ENCODE measurements at places on chromosomes 2 and 18. TPM values are rescaled to one million over a fixed set of nuclear protein-coding genes. Genes with fewer than 3 reads are reported as not detected.
A peak's percentile ranks its signal among the peaks of the same experiment; 100 is the strongest.

DNA sequence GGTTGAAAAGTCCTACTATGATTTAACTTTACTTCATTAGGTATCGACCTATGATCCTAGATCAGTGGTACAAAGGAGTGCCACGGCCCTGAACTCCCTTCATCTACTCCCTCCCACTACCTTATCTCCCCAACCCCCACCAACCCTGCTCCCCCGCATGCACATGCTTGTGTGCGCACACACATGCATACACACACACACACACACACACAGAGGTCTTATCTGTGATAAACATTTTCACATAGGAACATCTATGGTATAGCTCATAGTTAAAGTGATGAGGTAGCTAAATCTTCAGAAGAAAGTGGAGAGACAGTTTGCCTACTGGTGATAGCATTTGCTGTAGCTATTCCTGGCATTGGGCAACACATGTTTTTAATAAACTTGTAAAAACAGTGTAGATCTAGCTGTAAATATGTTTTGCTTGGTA, 471.3 kb downstream of the ZEB2 start:
- DNase-seq, result no peak

DNA sequence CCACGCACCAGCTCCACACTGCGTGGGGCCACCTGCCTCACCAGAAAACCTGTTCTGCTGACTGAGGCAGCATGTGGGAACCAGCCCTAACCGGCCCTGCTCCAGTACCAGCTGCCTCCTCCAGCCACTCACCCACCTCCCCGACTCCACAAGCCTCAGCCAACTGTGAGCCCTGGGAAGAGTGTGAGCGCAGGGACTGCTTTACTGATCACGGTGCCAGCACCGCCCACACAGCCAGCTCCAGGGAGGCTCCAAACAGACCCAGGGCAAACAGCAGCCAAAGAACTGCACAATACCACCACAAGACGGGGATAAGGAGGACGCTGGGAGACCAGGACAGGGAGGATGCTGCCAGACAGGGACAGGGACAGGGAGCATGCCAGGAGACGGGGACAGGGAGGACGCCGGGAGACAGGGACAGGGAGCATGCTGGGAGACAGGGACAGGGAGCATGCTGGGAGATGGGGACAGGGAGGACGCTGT, 28.4 kb downstream of the EIPR1 start:
- no peak for DNase-seq

DNA sequence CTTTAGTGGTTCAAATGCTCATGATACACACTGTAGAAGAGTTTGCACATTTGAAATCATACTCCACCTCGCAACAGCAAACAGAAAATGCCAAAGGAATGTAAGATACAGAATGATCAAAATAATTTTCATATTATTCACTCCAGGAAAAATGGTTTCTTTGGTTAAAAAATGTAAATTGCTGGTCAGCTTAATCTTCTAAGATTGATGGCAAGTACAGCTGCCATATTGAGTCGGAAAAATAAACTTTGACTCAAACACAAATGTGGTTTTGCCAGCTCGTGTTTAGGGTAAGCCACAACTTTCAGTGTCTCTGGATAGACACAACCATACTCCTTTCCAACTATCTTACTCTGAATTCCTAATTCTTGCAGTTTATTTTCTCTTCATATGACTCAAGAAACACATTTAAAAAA, 154.9 kb upstream of the SMIM21 start:
- DNase-seq, result no peak

DNA sequence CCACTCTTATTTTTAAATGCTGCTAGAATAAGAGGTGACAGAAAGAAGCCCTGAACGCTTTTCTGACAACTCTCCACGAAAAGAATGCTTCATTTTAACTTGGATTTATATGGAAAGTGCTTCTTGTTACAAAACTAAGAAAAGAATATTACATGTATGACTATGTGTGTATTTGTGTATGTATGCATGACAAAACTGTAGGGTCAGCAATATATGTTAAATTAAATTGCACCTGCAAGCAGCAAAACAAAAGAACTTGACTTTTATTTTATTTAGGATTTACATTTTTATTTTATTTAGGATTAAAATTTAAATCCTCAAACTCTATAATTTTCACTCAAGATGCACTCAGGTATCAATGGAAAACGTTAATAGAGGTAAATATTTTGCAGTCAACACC, 187.1 kb downstream of the NR4A2 start:
- DNase-seq, result no peak

The DNAJB2 gene
- total RNA-seq, result 38.5 TPM

DNA sequence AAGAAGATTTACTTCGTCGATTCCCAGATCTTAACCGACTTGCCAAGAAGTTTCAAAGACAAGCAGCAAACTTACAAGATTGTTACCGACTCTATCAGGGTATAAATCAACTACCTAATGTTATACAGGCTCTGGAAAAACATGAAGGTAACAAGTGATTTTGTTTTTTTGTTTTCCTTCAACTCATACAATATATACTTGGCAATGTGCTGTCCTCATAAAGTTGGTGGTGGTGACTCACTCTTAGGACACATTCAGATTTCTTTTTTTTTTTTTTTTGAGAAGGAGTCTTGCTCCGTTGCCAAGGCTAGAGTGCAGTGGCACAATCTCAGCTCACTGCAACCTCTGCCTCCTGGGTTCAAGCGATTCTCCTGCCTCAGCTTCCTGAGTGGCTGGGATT, 26.8 kb downstream of the MSH2 start:
- peak; percentile 45 for DNase-seq

GRCh38 chr2:218569661-218570500, 1.2 kb downstream of the CNOT9 start:
- DNase-seq, result peak; percentile 16

The ARHGAP25 gene
- not detected for total RNA-seq

GRCh38 chr2:101596333-101596732, 101.2 kb upstream of the MAP4K4 start:
- DNase-seq, result no peak

The MEP1B gene
- not detected for total RNA-seq

GRCh38 chr2:27379836-27380625, 503 bp downstream of the ZNF513 start:
- DNase-seq, result peak; percentile 20

DNA sequence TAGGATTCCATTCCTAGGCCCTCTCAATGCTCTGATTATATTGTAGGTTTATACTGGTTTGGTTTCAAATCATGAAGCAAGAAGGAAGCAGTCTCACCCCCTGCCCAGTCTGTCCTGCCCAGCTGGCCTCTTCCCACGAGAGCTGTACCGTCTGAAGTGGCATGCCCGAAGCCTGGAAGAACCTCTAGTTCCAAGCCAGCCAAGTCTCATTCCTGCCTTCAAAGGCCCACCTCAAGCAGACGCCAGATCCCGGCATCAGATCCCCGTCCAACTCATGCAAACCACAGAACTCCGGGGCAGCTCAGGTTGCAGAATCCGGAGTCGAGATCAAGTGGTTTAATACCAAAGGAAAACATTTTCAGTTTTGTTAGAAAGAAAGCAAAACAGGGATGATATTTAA, 234.4 kb downstream of the LPIN1 start:
- no peak for DNase-seq

GRCh38 chr2:112345030-112346027, 69.9 kb downstream of the ZC3H6 start:
- no peak for DNase-seq

- no peak for DNase-seq
Measured at GRCh38 chr18:46062781-46063180, 9.3 kb downstream of the PSTPIP2 start.

- no peak for DNase-seq
Measured at GRCh38 chr2:189858291-189858690, 74.0 kb downstream of the PMS1 start.

The LDAH gene
- total RNA-seq, result 14.6 TPM

The RAX gene
- total RNA-seq, result not detected

DNA sequence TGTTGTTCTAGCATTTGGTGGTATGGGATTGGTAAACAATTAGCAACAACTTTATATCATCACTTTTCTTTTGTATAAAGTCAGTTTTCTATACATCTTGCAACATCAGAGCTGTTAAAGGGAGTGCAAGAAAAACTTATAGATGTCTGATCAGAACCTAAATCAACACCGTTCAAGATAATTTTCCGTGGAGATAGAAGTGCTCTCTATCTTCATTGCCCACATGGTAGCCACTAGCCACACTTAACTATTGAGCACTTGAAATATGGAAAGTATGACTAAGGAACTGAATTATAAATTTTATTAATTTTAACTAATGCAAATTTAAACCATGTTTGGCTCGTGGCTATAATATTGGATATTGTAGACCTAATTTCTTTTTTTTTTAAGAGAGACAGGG, 5.2 kb downstream of the TTC27 start:
- DNase-seq, result no peak

The TDRD15 gene
- total RNA-seq, result 1.9 TPM

GRCh38 chr2:145652571-145653545, 1132.9 kb upstream of the ZEB2 start:
- DNase-seq, result no peak

The PREB gene
- 36.2 TPM for total RNA-seq

DNA sequence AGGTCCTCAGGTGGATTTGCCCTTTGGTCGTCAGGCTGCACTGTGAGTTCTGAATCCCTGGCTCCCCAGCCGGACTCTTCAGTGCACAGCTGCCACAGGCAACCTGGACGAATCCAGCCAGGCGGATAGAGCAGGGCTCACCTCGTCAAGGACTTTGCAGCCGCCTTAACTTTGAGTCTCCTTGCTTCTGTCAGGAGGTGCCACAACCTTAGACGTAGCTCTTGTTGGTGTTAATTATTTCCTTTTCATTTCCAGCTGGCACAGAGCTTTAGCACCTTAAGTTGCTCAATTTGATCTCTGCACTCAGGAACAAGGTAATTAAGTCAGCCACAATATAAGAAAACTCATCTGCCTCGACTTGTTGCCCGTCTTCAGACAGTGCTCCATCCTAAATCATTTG, 17.7 kb downstream of the SMIM21 start:
- DNase-seq, result no peak

The KLHL41 gene
- not detected for total RNA-seq

- DNase-seq, result peak; percentile 15
Measured at GRCh38 chr2:1556776-1557466, 143.7 kb downstream of the TPO start.

Measured in PC-9 (cell line).